Activated naive CD8-positive, alpha-beta T cell treated with anti-CD3 and anti-CD28 coated beads for 36 hours (primary cell): ENCODE measurements at places on chromosomes 5 and 9.

DNA sequence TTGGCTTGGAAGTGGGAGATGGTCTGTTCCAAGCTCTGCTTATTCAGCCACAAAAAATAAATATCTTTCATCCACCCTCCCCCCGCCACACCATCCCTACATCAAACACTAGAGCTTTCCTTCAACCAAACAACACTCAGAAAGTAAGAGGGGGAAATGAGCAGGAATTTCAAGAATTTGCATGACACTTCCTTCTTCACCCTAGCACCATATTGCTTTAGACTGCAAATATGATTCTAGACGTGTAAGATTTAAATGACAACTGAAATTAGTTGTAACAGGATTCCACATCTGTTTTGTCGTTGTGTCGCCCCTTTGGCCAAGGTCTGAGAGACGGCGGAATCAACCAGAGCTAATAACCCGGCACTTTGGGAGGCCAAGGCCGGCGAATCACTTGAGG is 88.5 kb downstream of the NDFIP1 start:
- no peaks in the 10 kb centered on the region for H3K4me1 ChIP-seq
- no peaks in the 10 kb centered on the region for H3K36me3 ChIP-seq
- H3K27me3 ChIP-seq, result no peaks in the 10 kb centered on the region
- H3K27ac ChIP-seq, result no peak overlapping the region
- no peak for DNase-seq

DNA sequence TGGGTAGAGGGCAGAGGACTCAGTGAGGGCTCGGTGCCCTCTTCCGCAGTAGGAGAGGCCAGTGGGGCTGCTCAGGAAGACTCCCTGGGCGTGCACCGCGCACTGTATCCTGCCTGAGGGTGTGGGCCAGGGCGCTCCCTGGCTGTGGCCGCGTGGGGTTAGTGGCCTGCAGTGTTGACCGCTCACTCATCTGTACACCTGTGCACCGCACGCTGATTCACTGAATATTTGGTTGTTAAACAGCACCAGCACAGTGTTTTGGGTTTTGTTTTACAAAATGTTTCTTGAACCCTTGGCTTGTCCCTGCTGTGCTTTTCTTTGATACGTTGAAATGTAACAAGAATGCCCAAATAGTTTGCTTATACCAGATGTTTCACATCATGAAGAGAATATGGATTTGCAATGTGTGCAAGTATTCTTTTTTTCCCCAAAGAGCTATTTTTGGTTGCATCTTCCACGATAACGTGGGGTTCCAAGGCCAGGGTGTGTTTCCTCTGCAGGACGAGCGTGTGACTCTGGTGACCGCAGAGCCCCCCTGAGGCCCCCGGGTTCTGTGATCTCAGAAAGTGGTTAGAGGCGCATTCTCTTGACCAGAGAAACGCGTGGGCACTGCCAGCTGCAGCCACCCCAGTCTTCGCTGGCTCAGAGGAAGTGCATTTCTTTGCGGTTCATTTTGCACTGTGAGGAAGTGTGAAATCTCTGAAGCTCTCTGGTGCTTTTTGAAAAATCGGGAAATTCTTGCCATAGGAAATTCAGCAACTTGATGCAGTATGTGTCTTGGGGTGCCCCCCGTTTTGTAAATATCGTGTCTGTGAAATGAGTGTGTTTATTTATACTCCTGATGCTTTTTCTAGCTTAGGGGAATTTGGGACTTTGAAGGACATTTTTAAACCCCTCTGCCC is 46.9 kb downstream of the AHRR start:
- no peak overlapping the region for H3K4me3 ChIP-seq
- H3K27ac ChIP-seq, result peak overlapping the region; percentile 83
- peaks cover 45% of the 10 kb centered on the region for H3K4me1 ChIP-seq
- peak; percentile 46 for DNase-seq
- H3K27me3 ChIP-seq, result no peaks in the 10 kb centered on the region

- H3K4me1 ChIP-seq, result peaks cover 14% of the 10 kb centered on the region
- DNase-seq, result no peak
- no peak overlapping the region for H3K27ac ChIP-seq
- no peak overlapping the region for H3K4me3 ChIP-seq
- no peaks in the 10 kb centered on the region for H3K36me3 ChIP-seq
- H3K27me3 ChIP-seq, result no peaks in the 10 kb centered on the region
Observed at GRCh38 chr5:154652746-154653417, 102.3 kb upstream of the LARP1 start.

GRCh38 chr5:74145951-74146350 is 494.6 kb downstream of the ENC1 start:
- H3K4me3 ChIP-seq, result no peak overlapping the region
- H3K27me3 ChIP-seq, result peaks cover 11% of the 10 kb centered on the region
- H3K27ac ChIP-seq, result no peak overlapping the region
- H3K4me1 ChIP-seq, result no peaks in the 10 kb centered on the region

DNA sequence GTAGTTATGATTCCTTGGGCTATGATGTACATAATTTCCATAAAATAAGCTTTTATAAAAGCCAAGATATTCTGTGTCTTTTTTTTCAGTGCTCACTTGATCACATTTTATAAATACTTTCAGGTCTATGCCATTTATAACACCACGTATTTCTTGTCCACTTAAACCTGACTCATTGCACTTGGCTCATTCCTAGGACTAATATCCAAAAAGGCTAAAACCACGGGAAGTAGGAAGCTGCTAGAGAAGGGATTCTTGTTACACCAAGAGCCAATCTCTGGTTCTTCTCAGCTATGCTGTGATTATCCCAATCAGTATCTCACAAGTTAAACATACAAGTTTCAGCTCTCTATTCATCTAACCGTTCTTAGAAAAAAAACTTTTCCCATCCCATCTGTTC is 80.4 kb upstream of the CDH6 start:
- no peaks in the 10 kb centered on the region for H3K27me3 ChIP-seq
- no peaks in the 10 kb centered on the region for H3K4me1 ChIP-seq
- H3K4me3 ChIP-seq, result no peak overlapping the region
- no peaks in the 10 kb centered on the region for H3K36me3 ChIP-seq
- no peak overlapping the region for H3K27ac ChIP-seq

- H3K36me3 ChIP-seq, result no peaks in the 10 kb centered on the region
- H3K4me3 ChIP-seq, result no peak overlapping the region
- no peak overlapping the region for H3K27ac ChIP-seq
- no peaks in the 10 kb centered on the region for H3K4me1 ChIP-seq
Observed at GRCh38 chr5:179435731-179436315, 90.6 kb upstream of the ADAMTS2 start.

DNA sequence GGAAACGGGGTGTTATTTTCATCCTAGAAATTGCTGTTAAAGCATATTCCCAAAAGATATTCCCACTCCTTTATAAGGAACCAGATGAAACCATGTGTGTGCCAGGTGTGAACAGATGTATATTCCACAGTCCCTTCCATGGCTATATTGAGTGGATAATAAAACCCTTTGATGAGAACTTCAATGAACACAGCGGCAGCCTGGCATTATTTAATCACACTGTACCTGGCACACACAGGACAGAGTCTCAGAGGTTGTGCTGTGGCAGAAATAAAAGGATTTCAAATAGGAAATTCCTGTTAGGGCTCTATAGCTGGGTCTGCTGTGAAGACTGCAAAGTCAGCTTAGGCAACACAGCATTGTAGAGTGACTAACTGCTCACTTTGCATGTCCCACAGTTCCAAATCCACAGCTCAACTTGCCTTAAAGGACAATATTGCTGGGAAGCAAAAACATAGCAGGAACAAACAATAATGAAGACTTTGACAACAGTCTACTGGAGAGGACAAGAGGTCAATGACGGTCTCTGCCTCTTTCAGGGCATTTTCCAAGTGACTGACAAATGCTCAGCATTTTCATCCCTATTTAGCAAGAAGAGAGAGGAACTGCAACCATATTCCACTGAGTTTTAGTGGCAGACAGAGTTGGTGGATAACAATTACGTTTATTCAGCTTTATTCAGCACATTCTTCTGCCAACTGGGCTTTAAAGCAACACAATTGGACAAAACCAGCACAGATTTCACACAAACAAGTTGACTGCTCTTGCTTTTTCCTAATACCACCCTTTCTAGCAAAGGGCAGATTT is 255.7 kb upstream of the RGMB start:
- H3K27ac ChIP-seq, result no peak overlapping the region
- H3K27me3 ChIP-seq, result no peaks in the 10 kb centered on the region
- H3K36me3 ChIP-seq, result no peaks in the 10 kb centered on the region
- H3K4me3 ChIP-seq, result no peak overlapping the region

DNA sequence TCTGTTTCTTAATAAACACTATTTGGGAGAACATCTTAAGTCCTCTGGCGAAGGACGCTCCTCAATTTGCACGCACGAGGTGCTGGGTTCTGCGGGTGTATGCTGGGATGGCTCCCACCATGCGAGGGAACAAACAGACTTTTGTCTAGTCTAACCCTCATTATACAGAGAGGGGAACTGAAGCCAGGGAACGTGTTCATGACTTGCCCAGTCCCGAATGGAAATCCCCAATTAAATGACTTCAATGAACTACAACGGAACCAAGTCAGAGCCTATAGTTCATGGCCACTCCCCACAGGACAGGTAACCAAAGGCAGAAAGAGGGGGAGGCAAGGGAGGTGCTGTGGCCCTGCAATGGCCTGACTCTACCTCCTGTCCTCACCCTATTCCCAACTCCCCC is 9.3 kb downstream of the TLE1 start:
- no peak overlapping the region for H3K4me3 ChIP-seq
- DNase-seq, result no peak
- peaks cover 27% of the 10 kb centered on the region for H3K27me3 ChIP-seq
- H3K27ac ChIP-seq, result no peak overlapping the region
- peaks cover 7% of the 10 kb centered on the region for H3K4me1 ChIP-seq

DNA sequence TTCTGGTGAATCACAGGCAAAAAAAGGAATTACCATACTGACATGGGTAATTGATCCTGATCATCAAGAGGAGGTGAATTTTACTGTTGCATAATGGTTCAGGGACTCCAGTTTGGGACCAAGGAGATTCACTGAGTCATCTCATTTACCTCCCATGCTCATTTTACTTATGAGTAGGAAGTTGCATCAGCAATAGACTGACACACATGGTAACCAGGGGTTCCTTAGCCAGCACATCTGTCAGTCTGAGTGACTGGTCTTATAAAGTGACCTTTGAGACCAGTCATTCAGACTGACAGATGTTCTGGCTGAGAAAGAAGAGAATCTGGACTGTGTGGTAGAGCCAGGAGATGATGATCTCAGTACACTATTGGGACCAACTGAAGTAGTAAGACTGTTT is 384.6 kb upstream of the CD180 start:
- H3K4me1 ChIP-seq, result peaks cover 6% of the 10 kb centered on the region
- no peaks in the 10 kb centered on the region for H3K36me3 ChIP-seq
- H3K27ac ChIP-seq, result no peak overlapping the region
- DNase-seq, result no peak
- H3K27me3 ChIP-seq, result no peaks in the 10 kb centered on the region

DNA sequence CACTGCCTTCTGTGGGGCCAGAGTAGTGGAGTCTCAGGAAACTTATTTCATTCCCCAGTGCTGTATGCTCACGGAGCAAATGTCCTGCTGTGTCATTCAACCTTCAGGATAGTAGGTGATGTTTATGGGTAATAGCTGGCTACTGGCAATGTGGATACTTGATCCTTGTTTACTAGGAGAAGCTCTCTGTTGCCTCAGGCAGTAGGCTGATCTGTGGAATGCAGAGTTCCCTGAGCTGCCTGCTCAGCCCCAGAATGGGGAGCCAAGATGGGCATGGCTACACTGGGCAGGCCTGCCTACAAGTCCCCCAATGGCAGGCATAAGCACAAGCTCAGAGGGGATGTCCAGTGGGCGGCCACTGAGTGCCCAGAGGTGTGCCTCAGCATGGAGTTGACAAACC is 323.1 kb upstream of the KCNN2 start:
- no peaks in the 10 kb centered on the region for H3K27me3 ChIP-seq
- H3K4me1 ChIP-seq, result no peaks in the 10 kb centered on the region
- H3K36me3 ChIP-seq, result no peaks in the 10 kb centered on the region
- no peak overlapping the region for H3K27ac ChIP-seq
- no peak for DNase-seq
- no peak overlapping the region for H3K4me3 ChIP-seq

GRCh38 chr9:113183956-113184488 is 33.2 kb downstream of the SLC31A2 start:
- H3K4me1 ChIP-seq, result no peaks in the 10 kb centered on the region
- H3K4me3 ChIP-seq, result no peak overlapping the region
- no peaks in the 10 kb centered on the region for H3K27me3 ChIP-seq
- H3K36me3 ChIP-seq, result peaks cover 26% of the 10 kb centered on the region

DNA sequence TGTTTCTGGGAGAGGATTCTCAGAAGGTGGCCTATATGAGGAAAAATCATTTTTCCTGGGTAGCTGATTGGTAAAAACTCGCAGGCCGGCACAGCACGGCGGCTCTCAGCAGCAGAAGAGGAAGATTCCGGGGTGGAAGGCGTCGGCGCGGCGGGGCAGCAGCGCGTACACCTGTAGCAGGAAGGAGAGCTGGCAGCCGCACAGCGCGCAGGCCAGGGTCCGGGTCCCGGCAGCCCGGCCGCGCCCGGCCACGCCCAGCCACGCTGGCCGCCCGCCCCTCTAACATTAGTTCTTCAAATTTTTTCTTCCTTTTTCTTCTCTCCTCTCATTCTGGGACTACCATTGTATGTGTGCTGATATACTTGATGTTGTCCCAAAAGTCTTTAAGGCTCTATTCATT is 24.8 kb upstream of the ZNF618 start:
- peaks cover 19% of the 10 kb centered on the region for H3K27me3 ChIP-seq
- H3K4me1 ChIP-seq, result no peaks in the 10 kb centered on the region
- H3K27ac ChIP-seq, result no peak overlapping the region

- H3K4me1 ChIP-seq, result peaks cover 19% of the 10 kb centered on the region
- DNase-seq, result no peak
- H3K27me3 ChIP-seq, result no peaks in the 10 kb centered on the region
- H3K36me3 ChIP-seq, result peaks cover 20% of the 10 kb centered on the region
- peak overlapping the region; percentile 96 for H3K4me3 ChIP-seq
Observed at GRCh38 chr5:91382530-91383026, 539 bp downstream of the ARRDC3 start.

- no peaks in the 10 kb centered on the region for H3K36me3 ChIP-seq
- no peaks in the 10 kb centered on the region for H3K4me1 ChIP-seq
- DNase-seq, result no peak
- no peak overlapping the region for H3K4me3 ChIP-seq
- no peak overlapping the region for H3K27ac ChIP-seq
Observed at GRCh38 chr5:162565-163337, 28.5 kb upstream of the LRRC14B start.

DNA sequence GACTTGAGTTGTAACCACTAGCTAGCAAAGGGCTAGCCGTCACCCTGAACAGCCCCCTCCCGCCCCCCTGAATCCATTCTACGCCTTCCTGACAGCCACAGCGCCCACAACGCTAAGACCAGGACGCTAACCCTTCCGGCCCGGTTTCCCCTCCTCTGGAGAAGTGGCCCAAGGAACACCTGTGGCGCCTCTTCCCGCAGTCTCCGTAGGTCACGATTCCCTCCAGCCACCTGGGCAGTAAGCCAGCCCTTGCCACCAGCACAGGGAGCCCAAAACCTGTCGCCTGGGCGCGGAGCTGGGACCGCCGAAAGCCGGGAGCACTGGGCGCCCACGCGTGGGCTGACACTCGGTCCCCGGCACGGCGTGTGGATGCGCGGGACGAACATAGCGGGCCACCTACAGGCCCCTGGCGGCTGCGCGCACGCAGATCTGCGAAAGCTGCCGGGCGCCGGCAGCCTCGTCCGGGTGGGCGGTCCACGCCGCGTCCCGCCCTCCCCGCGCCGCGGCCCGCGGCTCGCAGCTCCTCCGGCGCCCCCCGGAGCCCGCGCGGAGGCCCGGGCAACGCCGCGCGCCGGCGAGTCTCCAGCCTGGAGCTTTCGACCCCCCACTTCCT is 596 bp downstream of the IRF1 start:
- peak overlapping the region; percentile 97 for H3K4me3 ChIP-seq
- H3K4me1 ChIP-seq, result peaks cover 72% of the 10 kb centered on the region
- peaks cover 51% of the 10 kb centered on the region for H3K36me3 ChIP-seq
- DNase-seq, result peak; percentile 60
